ENCODE measurements at places on chromosomes 7 and 10.

DNA sequence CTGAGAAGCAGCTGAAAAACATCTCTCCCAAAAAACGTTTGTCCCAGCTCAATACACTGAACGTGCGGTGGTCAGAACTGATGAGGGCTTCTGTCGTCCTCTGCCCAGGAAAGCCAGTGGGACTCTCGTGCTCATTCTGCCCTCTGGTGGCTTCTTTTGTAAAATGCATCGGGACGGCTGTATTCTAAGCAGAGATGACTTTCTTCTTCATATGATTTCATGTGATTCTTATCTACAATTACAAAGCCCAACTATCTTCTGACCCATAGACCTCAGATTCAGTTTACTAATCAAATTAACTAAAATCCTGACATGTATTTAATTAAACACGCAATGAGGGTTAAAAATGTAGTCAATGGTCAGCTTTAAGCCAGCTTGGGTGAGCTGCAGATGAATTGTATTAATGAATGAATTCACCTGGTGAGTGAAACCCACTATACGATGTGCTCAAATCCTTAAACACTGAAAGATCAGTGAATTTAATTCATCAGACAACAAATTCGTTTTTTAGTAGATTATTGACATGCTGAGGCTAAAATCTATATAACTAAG, 117.6 kb upstream of the FAM204A start:
- DNase-seq = peak; percentile 28

DNA sequence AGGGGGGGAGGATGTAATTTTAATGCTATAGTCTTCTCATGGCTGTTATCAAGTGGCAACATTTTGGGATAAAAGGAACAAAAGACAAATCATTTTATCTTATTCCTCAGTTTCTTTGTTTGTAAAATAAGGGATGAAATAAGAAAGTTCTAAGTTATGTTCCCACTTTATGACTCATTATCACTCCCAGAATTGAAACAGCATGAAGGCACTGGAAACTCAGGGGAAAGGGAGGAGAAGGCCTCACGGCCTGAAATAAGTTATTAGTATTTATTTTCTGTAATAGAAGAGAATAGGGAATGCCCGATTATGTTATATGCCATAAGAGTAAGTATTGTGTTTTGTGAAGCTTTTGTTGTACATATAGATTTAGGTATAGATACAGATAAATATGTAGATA, 85.0 kb upstream of the NAMPT start:
- no peak for DNase-seq

DNA sequence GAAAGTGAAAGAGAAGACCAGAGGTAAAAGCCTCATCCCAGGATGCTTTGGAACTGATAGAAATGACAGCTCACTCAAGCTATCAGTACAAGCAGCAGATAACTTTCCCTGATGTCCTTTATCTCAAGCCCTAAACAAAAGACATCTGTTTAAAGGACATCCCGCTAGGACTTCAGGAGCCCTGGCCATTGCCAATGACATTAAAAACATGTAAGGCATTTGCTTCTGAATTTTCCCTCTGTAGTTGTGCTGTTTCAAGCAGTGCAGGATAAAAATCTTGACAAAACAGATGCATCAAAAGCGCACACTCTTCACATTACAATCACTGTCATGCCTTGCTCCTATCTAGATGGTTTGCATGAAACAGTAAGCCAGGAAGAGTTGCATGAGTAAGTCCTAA, 159.8 kb downstream of the AOAH start:
- no peak for DNase-seq

- DNase-seq = no peak
Observed at GRCh38 chr10:127892743-127893142, at the start of gene CLRN3. CLRN3 (minus strand) TSS chr10:127892941; CDS start chr10:127892784, 157 bp downstream.

DNA sequence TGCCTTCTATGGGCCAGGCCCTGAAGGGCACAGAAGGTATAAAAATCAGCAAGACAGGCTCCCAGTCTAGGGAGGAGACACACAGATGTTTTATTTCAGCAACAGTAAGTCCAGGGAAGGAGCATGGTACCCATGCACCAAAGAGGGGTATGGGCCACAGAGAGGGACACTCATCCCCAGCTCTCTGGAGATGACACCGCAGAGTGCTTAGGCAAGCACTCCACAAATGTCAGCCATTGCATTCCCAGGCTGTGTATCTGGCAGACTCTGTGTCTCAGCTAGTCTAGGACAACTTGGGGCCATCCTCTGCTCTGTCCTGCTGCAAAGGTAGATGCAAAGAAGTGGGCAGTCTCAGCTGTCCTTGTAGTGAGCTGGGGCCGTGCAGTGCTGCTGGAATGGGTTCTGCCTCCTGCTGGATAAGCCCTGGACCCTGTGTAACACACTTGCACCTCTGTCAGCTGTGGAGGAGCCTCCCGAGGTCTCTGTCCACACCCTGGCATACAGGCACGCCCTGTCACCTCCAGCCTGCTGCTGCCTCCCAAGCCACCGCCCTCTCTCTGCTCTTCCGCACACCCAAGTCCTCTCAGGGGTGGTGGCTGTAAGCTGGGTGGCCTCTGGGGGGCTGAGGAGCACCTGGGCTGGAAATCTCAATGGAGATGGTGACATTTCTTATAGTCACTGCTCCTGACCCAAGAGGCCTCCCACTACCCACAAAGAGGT, 57.6 kb downstream of the VOPP1 start:
- no peak for DNase-seq

DNA sequence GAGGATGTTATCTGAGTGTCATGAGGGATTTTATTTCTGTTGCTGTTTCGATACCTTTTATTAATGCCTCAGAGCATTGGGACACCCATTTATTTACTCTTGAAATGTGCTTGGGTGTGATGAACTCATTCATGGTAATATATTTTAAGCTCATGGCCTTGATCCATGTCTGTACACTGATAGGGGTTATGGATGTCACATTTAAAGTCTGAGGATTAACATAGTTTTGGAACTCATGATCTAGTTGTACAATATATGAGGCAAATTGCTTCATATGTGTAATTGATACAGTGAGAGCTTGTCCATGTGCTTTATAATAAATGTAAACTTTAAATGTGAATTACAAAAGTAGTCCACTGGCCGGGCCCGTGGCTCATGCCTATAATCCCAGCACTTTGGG, 23.0 kb upstream of the ZRANB1 start:
- DNase-seq = no peak

DNA sequence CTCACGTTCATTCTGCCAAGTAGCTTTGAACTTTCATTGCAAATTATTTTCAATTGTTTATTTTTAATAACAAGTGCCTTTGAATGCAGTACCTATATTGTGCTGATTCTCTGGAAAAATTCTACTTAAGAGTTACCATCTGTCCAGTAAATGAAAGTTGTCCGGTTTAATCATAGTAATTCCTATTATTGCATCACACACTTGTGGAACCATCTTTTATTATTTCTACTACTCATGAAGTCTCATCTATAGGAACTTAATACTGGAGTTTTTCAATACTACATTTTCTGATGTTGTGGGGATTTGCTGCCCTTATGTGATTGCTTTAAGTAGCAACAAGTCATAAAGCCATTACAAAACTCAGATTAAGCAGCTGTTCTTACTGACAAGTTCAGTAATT, 16.5 kb upstream of the SKAP2 start:
- no peak for DNase-seq

DNA sequence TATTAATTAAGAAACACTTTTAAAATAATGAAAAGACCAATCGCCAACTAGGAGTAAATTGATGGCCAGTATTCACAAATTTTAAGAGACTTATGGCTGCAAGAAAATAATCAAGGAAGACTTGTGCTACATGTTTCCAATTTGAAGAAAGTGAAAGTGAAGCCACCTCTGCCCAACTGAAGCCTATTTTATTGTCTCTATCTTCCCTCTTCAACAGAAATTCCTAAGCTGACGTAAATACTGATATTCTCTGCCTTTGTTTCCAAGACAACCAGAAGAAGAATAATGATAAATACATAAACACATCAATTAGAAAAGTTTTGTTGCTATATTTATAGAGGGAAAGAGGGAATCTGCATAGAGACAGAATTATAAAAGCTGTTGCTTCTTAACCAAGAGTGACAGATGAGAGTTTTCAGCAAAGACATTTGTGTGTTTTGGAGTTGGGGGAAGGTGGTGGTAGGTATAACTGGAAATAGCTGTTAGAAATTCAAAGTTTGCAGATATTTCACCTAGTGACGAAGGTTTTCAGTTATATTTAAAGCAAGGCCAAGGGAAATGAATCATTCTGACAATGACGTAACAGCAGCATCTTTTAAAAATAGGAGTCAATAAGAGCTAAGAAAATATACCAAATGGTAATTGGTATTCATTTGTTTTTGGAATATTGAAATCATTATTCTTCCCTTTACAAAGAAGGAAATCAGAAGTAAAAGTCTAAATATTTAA, 576.6 kb upstream of the SORCS1 start:
- no peak for DNase-seq

- no peak for DNase-seq
Observed at GRCh38 chr10:32244421-32245207, 102.3 kb downstream of the EPC1 start.

- DNase-seq = no peak
Observed at GRCh38 chr7:44846816-44847508, 925 bp downstream of the H2AZ2 start.

DNA sequence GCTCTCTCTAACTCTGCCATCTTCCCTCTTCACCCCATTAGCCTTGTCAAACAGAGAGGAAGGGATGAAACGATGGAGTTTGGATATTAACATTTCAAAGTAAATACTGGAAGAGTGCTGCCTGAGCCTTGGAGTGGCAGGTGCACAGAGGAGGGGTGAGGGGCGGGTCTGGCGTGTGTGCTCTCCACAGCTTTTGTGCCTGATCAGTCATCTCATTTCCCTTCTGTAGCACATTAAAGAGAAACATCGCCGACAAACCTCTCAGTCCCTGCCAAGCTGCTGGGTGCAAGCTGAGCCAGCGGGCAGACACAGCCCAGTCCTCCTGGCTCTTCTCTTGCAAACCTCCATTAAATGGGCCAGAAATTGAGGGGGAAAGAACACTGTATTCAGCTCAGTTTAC, 76.2 kb downstream of the SLIT1 start:
- no peak for DNase-seq

GRCh38 chr10:43899224-43899959, 250.7 kb upstream of the ZNF32 start:
- DNase-seq = no peak

GRCh38 chr10:104359811-104360210, 6.2 kb downstream of the CFAP58 start:
- DNase-seq = no peak

GRCh38 chr7:52995676-52996075, 39.8 kb upstream of the POM121L12 start:
- no peak for DNase-seq

- no peak for DNase-seq
Observed at GRCh38 chr7:4919969-4920766, 36.7 kb upstream of the RADIL start.

GRCh38 chr10:120573355-120573754, 116.3 kb downstream of the PLPP4 start:
- DNase-seq = no peak

DNA sequence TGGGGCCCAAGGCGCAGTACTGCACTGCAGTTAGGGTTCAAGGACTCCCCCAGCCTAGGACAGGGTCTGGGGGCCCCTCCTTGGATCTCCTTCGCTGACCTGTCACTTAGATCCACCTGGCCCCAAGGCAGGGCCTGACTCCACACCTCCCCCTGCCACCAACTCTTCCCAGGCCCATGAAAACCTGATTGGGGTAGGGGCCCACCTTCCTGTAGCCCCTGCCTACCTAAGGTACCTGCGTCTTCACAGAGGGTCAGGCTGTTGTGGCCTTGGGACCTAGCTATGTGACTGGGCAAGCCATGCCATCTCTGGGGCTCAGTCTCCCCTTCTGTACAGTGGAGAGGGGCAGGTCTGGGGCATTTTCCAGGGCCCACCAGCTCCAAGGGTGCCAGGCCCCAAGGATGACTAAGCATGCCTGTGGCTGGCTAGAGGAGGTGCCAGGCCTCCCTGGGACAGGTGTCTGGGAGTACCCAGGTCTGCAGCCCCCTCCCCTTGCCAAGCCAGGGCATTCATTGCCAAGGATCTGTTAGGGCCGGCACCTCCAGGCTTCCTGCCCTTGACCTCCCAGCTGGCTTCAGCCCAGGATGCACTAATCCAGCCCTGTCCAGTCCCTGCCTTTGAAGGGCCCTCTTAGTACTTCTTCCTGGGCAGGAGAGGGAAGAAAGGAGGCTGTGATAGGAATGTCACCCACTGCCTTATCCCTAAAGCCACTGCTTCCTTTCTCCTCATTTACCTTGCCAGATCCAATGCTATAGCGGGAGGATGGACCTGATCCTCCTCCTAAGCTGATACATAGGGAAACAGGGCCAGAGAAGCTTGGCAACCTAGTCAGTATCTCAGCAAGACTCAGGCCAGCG, 1.3 kb downstream of the LIMK1 start:
- no peak for DNase-seq

DNA sequence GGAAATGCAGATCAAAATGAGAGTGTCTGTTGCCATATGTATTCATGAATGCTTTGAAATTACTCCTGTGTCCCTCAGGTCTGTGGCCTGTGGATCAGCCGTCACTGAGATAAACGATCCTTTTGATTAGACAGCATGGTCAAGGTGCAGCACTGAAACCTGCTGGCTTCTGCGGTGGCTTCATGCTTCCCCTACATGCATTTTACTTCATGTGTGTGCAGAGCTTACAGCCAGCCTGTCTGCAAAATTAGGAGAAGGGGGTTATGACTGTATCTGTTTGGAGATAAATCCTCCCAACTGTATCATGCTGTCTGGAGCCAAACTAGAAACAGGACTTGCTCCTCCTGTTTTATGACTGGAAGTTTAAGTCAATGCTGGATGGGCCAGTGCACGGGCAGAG, 71.0 kb upstream of the PLPP4 start:
- no peak for DNase-seq

GRCh38 chr7:8491106-8491505, 57.7 kb downstream of the NXPH1 start:
- DNase-seq = no peak

- DNase-seq = no peak
Observed at GRCh38 chr7:82172017-82172416, 271.6 kb downstream of the CACNA2D1 start.

GRCh38 chr10:109259293-109259692, 664.0 kb downstream of the XPNPEP1 start:
- DNase-seq = no peak

DNA sequence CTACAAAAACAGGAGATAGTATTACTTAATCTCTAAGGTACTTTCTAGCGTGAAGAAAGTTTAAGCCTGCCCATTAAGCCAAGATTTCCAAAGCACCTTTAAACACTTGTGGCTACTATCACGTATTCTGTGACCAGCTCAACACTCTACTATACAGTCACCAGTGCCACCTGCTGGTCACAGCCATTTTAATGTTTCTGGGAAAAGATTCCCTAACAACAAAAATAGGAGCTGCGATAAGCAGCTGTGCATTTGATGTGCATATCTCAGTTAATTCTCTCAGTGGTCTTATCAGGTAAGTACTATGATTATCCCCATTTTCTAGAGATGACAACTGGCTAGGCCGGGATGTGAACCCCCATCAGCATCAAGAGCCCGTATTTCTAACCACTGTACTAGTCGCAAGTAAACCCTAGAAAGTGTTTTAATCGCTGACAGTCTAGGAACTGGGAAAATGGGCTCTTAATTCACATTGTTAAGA, 860 bp downstream of the SEC31B start:
- peak; percentile 64 for DNase-seq
